SJSA1 (cell line): ENCODE measurements at places on chromosomes 5 and 9.

GRCh38 chr5:154493274-154493673 is 15.2 kb upstream of the HAND1 start:
- no peak for DNase-seq

DNA sequence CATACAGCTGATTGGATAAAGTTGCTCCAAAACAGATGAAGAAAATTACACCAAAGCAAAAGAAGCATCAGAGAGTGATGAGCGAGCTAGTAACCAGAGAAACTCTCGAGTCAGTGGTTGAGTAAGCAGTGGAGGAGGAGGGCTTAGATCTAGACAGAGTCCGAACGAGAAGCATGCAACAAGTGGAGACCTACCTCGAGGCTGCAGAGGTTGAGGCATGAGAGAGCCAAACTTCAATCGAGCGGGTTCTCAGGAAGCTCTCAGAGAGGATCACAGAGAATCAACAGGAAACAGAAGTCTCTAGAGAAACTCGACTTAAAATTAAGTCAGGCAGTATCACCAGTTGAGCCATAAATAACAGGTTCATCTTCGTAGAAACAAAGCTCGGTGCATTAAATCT is 6.1 kb downstream of the RUSC2 start:
- no peak for DNase-seq

- DNase-seq = no peak
These were observed 313 bp downstream of the LCN12 start for GRCh38 chr9:136952321-136952850.

- DNase-seq = no peak
These were observed 275.7 kb upstream of the KIF2A start for GRCh38 chr5:62030326-62030725.

DNA sequence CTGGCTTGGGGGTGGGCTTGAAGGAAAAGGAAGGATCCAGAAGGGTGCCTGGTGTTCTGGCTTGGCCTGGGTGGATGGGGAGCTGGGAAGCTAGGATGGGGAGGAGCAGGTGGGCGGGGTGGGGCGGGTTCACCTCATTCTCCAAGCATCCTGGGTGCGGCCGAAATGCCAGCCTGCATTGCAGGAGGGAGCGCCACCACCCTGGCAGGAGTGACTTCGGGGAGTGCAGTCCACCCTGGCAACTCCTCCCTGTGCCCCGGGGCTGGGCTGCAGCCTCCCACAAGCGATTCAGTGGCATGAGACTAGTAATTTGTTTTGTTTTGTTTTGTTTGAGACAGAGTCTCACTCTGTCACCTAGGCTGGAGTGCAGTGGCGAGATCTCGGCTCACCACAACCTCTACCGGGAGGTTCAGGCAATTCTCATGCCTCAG is 5.5 kb downstream of the TTC16 start:
- DNase-seq = no peak
